ENCODE measurements at places on chromosomes 11 and 22.
A peak's percentile ranks its signal among the peaks of the same experiment; 100 is the strongest.

- no peak for DNase-seq
Observed at GRCh38 chr22:30823015-30823370, 128.3 kb downstream of the OSBP2 start.

GRCh38 chr22:44730022-44730393, 22.4 kb upstream of the ARHGAP8 start:
- peak; percentile 29 for DNase-seq

DNA sequence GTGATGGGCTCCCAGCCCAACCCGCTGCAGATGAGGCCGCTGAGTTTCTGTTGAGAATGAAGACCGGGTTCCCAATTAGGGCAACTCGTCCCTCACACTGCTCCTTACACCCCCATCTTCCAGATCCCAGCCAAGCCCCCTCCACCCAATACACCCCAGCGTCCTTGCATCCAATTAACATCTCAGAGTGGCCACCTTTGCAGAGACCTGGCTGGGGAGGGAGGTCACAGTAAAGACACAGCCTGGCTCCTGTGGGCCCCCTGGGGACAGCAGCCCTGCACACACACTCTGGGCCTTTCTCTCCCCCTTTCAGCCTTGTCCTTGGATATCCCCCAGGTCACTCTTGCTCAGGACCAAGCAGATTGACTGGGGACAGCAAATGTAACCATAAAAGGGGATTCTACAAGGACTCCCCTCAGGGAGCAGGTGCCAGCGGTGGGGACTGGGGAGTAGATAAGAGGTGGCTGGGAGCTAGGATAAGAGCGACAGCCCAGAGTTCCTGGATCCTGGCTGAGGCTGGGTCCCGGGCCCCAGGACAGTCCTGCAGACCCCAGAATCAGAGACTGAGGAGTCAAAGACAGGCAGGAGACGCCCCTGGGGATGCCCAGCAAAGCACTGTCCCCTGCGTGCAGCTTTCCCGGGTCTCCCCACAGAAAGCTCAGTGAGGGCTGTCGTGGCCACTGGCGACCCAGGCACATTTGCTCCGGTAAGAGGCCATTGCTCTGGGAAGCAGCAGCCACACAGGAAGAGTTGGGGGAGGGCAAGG, 8.4 kb downstream of the APOBEC3A start:
- no peak for DNase-seq

- no peak for DNase-seq
Observed at GRCh38 chr11:129324533-129325175, 51.0 kb upstream of the BARX2 start.

- DNase-seq, result peak; percentile 64
Observed at GRCh38 chr11:77101043-77101537, 1.6 kb upstream of the OMP start.

DNA sequence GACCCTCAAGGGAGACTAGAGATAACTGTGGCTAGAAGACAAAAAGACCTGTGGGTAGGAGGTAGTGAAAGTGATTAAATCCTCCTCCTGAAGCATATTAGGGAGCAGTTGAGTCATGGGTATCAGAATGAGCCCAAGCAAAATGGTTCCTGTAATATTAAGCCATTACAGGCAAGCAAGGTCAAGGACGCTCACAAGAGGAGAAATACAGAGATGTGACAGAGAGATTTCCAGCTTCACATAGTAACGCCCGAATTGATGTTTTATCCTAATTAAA, 77.7 kb downstream of the FAM76B start:
- no peak for DNase-seq

- peak; percentile 49 for DNase-seq
Observed at GRCh38 chr11:99069856-99070444, 49.2 kb downstream of the CNTN5 start.

- DNase-seq, result no peak
Observed at GRCh38 chr11:80649186-80649585, 1208.4 kb upstream of the TENM4 start.

DNA sequence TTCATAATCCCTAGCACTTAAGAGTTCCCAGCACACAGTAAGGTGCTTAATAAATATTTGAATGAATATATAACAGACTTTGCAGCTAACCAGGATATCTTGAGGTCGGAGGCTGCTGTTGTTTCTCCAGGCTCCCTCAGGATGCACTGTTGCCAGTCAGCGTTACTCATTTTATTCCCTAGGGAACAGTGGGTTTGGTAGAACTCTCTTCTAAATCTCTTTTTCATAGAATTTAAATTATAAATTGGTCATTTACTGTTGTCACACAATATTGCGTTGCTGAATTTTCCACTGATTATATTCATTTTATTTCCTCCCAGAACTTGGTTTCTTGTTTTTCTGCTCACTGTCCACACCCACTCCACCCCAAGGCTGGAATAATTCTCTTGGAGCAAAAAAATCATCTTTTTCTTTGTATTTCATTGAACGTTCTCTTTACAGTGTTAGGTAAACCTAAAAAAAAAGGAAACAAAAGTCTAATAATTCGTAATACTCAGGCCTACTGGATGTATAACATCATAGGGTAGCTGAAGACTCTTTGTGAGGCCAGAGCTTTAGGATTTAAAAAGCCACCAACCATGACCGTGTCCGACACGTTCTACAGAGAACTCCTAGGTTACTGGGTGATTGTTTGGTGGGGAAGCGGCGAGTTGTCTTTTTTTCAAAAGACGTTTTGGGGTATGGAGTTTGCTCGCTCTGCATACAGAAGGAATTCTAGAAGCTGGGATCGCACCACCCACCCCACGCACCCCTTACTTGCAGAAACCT, 766 bp upstream of the CAPRIN1 start:
- DNase-seq, result no peak

- DNase-seq, result no peak
Observed at GRCh38 chr22:42347281-42347824, 76.9 kb upstream of the TCF20 start.

DNA sequence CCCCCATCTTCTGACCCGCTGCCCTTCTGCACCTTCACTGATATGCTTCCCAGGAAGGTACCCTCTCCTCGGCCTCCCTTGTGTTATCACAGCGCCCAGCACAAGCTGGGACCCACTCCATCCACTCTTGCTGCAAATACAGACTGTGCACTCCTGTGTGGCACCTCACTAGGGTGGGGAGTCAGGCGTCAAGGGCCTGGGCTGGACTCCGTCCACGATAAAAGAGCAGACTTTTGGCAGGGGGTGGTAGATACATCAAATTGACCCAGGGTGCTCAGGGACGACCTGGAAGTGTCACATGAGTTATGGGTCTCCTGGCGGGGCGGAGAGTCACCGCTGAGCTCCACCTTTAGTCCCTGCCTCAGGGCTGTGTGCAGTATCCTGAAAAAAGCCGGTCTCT, 908 bp downstream of the TRPM5 start:
- no peak for DNase-seq

DNA sequence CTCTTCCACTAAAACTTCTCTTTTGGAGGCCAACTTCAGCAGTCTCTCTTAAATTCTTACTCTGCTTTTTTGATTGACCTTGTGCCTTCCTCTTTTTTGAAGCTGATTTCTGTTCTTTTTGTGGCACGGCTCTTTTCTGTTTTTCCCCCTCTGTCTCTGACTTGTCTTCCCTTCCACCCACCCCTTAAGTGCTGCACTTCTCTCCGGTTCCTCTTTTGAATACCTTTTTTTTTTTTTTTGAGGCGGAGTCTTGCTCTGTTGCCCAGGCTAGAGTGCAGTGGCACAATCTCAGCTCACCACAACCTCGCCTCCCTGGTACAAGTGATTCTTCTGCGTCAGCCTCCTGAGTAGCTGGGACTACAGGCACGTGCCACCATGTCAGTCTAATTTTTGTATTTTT, 211.9 kb downstream of the BLID start:
- peak; percentile 49 for DNase-seq

- no peak for DNase-seq
Observed at GRCh38 chr11:23727794-23728193, 769.1 kb upstream of the LUZP2 start.

DNA sequence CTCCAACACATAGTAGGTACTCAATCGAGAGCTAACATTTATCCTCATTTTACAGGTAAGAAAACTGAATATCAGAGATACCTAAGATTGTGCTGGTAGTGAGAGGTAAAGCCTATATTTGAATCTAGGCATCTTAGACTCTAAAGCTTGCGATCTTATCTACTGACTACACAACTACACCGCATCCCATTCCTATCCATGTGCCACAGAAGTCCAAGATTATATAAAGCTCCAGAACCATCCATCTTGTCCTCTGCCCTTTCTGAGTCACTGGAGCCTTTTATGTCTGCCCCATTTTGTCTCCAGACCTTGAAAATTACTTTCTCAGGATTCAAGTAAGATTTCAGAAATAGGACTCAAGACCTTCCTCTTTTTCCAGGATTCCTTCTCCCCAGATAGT, 84.4 kb downstream of the OR5AK2 start:
- no peak for DNase-seq

GRCh38 chr11:4146070-4146771, 51.6 kb downstream of the RRM1 start:
- DNase-seq, result peak; percentile 51

- DNase-seq, result peak; percentile 45
Observed at GRCh38 chr11:7657306-7658025, 15.8 kb downstream of the CYB5R2 start.

- no peak for DNase-seq
Observed at GRCh38 chr11:73452726-73453125, 76.5 kb downstream of the RELT start.

DNA sequence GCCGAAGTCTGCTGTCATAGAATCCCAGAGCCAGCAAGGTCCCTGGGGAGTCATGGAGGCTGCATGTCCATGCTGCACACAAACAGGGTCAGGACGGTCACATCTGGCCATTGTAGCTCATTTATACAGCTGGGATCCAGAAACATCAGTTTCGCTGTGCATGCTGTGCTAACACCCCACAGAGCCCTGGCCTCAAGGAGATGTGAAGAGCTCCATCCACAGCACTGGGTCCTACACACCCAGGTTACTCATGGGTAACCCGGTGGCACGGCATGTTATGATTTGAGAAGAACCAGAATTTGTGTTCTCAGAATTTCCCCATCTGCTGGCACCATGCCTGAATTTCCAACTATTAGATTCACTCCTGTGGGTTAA, 146.3 kb upstream of the ARHGAP20 start:
- no peak for DNase-seq

GRCh38 chr11:119356349-119357031, 10.0 kb upstream of the MFRP start:
- DNase-seq, result peak; percentile 74

DNA sequence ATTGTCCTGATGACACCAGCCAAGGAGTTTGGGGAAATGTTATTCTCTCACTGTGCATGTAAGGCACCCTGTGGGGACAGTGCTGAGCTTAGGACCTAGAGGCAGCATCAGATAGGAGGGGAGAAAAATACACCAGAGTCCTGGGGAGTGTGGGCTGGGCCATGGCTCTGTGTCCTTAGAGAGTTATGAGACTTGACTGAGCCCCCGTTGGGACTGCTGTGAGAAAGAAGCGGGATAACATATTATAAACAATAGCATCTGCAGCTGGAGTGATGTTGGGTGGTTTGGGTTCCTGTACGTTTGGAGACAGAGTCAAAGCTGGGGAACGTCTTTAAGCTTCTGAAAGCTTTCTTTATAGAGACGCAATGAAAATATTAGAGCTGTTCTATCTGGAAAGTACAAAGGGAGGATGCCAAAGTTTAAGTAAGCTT, 90.9 kb upstream of the CRTAM start:
- DNase-seq, result no peak

DNA sequence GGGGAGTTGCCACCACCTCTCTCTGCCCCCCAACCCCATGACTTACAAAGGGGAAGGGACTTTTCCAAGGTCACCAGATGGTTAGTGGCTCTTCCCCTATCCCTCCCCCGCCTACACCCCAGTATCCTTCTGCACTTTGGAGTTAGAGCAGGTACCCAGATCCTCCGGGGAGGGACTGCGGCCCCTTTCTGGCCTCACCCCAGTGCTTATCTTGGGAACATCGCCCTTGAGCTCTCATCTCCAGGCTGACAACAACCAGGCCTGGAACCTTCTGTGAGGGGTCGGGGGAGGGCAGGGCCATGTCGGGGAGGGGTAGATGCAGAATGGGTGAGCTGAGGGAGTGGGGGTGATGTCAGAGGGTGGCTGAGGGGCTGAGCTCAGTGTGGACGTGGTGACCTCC, 7.5 kb upstream of the NAALADL1 start:
- no peak for DNase-seq

DNA sequence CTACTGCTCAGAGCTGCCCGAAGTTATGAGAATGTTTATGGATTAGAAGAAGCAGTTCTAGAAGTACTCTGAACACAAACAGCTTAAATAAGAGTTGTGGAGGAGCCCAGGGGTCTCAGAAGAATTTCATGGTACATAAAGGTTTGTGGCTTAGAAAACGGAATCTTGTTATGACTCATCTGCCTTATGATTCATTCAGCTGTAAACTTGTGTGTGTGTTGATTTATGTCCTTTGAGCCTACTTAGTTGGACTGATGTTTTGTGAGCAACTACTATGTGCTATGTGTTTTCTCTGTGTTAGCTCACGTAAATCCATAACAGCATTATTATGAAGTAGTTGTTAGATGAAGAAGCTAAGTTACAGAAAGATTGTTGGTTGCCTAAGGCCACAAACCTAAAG, 203.7 kb downstream of the PGR start:
- peak; percentile 28 for DNase-seq

DNA sequence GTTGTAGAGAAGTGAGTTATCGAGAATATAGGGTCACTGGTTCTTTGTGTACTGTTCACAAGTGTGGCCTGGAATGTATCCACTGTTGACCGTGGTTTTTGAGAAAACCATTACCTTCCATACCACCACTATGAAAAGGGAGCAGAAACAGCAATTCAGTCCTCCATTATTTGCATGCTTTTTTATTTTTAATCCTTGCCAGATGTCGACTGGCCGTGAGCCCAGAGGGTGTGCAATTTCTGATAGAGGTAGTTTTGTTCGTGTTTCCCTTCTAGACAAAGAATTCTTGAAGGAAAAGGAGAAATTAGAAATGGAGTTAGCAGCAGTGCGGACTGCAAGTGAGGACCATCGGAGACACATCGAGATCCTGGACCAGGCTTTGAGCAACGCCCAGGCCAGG, 81.7 kb downstream of the AMOTL1 start:
- DNase-seq, result no peak

GRCh38 chr22:25669253-25670069, 72.5 kb upstream of the MYO18B start:
- DNase-seq, result peak; percentile 19

GRCh38 chr11:122154227-122154626, 38.2 kb upstream of the BLID start:
- DNase-seq, result no peak
